ENCODE measurements at places on chromosomes 1 and 21. TPM values are rescaled to one million over a fixed set of nuclear protein-coding genes. Genes with fewer than 3 reads are reported as not detected.

The ADORA1 gene
- total RNA-seq, result 24.5 TPM

The PGLYRP3 gene
- total RNA-seq, result not detected

The ATP6V1G3 gene
- not detected for total RNA-seq

The THEM4 gene
- total RNA-seq, result 8.7 TPM

The FRRS1 gene
- 77.8 TPM for total RNA-seq

The VCAM1 gene
- total RNA-seq, result 20.8 TPM

The PIGP gene
- 3.2 TPM for total RNA-seq

The CDK18 gene
- 0.16 TPM for total RNA-seq

The CHI3L1 gene
- 1.1 TPM for total RNA-seq

The CEP170 gene
- total RNA-seq, result 76.3 TPM

The RPS8 gene
- 1,701 TPM for total RNA-seq

The NUAK2 gene
- total RNA-seq, result 0.43 TPM

The NUDT17 gene
- total RNA-seq, result 2.4 TPM

The TMEM269 gene
- not detected for total RNA-seq

The PODN gene
- total RNA-seq, result 51.2 TPM

The C21orf91 gene
- total RNA-seq, result 5.7 TPM

The SYT14 gene
- total RNA-seq, result 3.6 TPM

The IFNLR1 gene
- not detected for total RNA-seq

The LCE1E gene
- total RNA-seq, result not detected

The KIF17 gene
- total RNA-seq, result 0.32 TPM

The ARHGEF16 gene
- 0.09 TPM for total RNA-seq

The PLEKHN1 gene
- 0.63 TPM for total RNA-seq

The OR14K1 gene
- not detected for total RNA-seq

The AVPR1B gene
- not detected for total RNA-seq

The PEX11B gene
- 26.5 TPM for total RNA-seq

The SPAG17 gene
- not detected for total RNA-seq

The OR2L13 gene
- total RNA-seq, result not detected

The DIO1 gene
- not detected for total RNA-seq

The RHBDL2 gene
- 0.79 TPM for total RNA-seq

The C1QB gene
- total RNA-seq, result not detected

The NGF gene
- total RNA-seq, result 3.4 TPM

The OR6K3 gene
- total RNA-seq, result not detected

The PLA2G2D gene
- total RNA-seq, result not detected

The WDR4 gene
- 8.8 TPM for total RNA-seq

The KCNA2 gene
- under 0.01 TPM for total RNA-seq

The ITLN1 gene
- total RNA-seq, result not detected

The GUCA2B gene
- not detected for total RNA-seq

The RGS13 gene
- total RNA-seq, result not detected

The ALX3 gene
- total RNA-seq, result not detected

The GNG4 gene
- not detected for total RNA-seq

Measured in bronchial smooth muscle cell (primary cell).